ENCODE measurements at places on chromosomes 1 and 21.
A peak's percentile ranks its signal among the peaks of the same experiment; 100 is the strongest.

DNA sequence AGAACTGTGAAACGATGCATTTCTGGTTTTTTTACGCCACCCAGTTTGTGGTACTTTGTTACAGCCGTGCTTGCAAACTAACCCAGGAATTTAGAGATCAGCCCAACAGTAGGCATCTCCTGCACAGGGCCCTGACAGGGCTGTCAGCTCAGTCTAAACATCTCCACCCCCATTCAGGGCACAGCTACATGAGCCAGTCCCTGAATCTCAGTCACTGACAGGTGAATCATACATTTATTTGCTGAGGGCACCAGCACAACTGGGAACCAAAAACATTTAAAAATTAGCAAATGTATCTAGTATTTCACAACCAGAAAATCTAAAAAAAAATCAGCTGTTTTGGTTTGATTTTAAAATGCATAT lies 30.7 kb downstream of the PRDX6 start:
- peak; percentile 26 for DNase-seq

DNA sequence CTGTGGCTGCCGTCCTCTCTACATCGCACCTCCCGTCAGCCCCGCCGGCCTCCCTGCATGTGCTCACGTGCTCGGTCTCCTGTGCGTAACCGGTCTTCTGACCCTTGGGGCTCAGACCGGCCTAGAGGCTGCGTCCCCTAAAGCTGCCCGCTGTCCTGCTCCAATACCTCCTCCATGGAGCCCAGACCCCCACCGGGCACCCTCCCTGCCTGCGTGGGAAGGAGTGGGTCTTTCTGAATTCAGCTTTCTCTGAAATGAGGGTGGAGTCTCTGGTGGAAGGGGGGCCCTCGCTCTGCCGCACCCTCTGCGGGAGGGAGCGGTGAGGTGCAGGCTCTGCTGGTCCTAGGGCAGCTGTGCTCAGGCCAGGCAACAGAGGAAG lies 18.7 kb upstream of the POFUT2 start:
- DNase-seq, result no peak

- DNase-seq, result no peak
Measured at GRCh38 chr1:61289232-61290098, 207.1 kb downstream of the NFIA start.

GRCh38 chr1:158020886-158021620 lies 27.6 kb downstream of the KIRREL1 start:
- DNase-seq, result no peak

GRCh38 chr1:52041551-52042185 lies 8.1 kb upstream of the KTI12 start:
- DNase-seq, result no peak

- DNase-seq, result no peak
Measured at GRCh38 chr1:28894785-28895184, 19.6 kb upstream of the EPB41 start.

DNA sequence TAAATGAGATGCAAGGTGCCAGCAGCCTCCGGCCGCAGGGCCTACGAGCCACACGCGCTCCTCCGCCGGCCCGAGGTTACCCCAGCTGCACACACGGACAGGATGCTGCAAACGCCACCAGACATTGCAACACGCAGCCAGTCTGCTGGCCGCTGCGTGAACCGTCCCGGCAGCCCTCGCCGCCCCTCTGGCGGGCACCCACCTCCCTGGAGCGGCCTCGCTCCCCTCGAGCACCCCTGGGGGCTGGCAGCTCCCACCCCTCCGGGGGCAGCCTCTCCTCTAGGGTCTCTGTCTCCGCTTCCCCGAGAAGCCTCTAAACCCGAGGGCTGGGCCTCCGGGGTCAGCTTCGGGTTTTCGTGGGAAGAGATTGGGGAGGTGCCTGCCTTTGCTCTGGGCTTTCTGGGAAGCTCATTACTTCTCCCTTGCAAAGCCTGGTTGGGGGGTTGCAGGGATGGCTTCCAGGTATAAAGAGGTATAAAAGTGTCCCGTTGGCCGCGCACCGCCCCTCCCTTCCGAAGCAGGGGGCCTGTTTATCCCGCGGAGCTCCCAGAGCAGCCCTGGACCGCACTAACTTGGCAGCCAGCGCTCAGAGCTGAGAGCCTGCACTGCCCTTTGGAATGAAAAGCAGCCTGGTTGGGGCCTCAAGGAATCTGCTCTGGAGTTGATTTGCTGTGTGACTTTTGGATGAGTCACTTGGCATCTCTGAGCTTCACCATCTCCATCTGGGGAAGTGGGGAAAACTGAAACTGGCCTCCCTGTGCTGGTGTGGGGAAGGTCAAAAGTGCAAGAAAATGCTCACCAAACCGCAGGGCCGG lies 21.8 kb downstream of the DHRS3 start:
- peak; percentile 94 for DNase-seq

- peak; percentile 66 for DNase-seq
Measured at GRCh38 chr1:185926588-185926987, 192.4 kb downstream of the HMCN1 start.

DNA sequence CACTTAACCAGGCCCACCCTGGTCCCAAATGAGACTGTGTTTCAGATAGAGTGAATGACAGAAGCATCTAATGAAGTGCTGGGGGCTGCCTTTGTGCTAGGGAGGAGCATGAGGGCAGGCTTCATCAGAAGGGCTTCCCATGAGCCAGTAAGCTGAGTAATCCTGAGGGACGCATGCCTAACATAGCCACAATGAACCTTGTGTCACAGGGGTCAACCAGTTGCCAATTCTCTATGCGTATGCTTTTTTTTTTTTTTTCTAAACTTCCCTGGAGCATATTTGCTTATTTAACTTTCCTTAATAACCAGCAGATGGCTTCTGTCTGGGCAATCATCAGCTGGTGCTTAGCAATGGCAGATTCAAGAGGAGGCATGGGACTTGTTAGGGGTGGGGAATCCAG lies 25.5 kb upstream of the CYP2J2 start:
- DNase-seq, result no peak

GRCh38 chr1:230123280-230124185 lies 56.5 kb downstream of the GALNT2 start:
- DNase-seq, result peak; percentile 55

DNA sequence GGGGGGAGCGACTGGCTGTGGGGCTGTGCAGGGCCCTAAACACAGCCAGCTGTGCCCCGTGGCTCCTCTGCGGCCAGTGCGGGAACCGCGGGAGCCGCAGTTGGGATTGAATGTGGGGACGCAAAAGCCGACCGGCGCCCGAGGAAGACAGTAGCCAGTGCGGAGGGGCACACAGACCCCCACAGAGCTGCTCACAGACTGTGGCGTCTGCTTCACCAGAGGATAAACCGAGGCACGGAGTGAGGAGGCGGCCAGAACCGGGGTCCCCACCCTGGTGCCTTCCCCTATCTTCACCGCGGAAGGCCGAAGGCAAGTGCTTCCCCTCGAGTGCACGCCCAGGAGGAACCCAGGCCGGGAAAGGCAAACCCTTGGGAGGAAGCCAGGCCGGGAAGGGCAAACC lies 8.7 kb upstream of the TMEM52 start:
- DNase-seq, result no peak

GRCh38 chr1:9238550-9238949 lies 4.0 kb downstream of the H6PD start:
- DNase-seq, result no peak

DNA sequence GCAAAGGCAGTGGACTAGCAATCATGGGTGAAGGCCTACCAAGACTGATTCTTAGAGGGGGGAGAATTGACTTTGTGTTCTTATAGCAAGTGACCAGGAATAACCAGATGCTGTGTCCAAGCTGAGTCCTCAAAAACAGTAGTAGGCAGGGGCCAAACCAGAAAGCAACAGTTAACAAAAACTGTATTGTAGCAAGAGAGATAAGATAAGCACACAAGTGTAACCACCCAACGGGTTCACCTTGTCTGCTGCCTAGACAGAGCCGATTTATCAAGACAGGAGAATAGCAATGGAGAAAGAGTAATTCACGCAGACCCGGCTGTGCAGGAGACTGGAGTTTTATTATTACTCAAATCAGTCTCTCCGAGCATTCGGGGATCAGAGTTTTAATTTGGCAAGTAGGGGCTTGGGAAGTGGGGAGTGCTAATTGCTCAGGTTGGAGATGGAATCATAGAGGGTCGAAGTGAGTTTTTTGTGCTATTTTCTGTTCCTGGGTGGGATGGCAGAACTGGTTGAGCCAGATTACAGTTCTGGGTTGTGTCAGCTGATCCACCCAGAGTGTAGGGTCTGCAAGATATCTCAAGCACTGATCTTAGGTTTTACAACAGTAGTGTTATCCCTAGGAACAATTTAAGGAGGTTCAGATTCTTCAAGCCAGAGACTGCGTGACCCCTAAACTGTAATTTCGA lies 8.3 kb upstream of the CSRP1 start:
- DNase-seq, result no peak

- no peak for DNase-seq
Measured at GRCh38 chr1:40036574-40036973, 4.0 kb upstream of the CAP1 start.
